ENCODE measurements at places on chromosomes 1 and 21.

DNA sequence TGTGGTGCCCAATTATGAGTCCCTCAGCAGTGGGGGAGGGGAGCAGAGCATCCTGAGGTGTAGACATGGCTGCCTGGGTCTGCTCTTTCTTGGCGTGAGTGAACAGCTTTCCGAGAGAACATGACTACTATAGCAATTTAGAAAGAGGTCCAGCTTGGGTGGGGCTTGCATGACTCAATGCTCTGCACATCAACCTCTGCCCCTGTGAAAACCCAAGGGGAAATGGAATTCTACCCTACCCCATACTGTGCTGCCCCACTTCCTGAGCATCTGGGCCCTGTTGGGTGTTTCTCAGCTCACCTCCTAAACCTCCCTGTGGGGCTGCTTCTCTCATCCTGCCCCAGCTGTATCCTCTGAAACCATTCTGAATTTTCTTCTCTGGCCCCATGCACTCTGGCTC is 8.2 kb upstream of the AZIN2 start:
- no peaks in the 10 kb centered on the region for H3K4me1 ChIP-seq
- H3K27ac ChIP-seq: no peak overlapping the region
- H3K4me3 ChIP-seq: no peak overlapping the region
- no peaks in the 10 kb centered on the region for H3K36me3 ChIP-seq
- no peak for DNase-seq

- H3K4me1 ChIP-seq: no peaks in the 10 kb centered on the region
- H3K4me3 ChIP-seq: no peak overlapping the region
- H3K36me3 ChIP-seq: no peaks in the 10 kb centered on the region
- DNase-seq: no peak
Measured at GRCh38 chr1:233597489-233597901, 16.4 kb upstream of the KCNK1 start.

DNA sequence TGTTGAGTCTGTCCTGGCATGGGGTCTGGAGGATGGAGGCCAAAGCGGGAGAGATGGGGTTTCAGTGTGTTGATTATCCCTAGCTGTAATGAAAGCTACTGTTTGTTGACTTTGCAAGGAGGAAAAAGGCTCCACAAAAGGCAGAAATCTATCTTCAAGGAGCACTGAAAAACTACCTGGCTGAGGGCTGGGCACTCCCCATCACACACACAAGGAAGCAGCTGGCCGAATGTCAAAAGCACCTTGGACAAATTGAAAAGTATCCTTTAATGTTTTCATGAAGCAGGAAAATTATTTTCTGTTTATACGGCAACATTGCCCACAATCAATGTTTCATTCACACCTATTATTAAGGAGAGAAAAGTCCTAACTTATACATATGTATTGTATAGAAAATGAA is 27.8 kb upstream of the PWP2 start:
- no peak for DNase-seq
- no peaks in the 10 kb centered on the region for H3K27me3 ChIP-seq
- no peaks in the 10 kb centered on the region for H3K4me1 ChIP-seq
- no peak overlapping the region for H3K27ac ChIP-seq
- peaks cover 91% of the 10 kb centered on the region for H3K36me3 ChIP-seq
- H3K4me3 ChIP-seq: no peak overlapping the region

DNA sequence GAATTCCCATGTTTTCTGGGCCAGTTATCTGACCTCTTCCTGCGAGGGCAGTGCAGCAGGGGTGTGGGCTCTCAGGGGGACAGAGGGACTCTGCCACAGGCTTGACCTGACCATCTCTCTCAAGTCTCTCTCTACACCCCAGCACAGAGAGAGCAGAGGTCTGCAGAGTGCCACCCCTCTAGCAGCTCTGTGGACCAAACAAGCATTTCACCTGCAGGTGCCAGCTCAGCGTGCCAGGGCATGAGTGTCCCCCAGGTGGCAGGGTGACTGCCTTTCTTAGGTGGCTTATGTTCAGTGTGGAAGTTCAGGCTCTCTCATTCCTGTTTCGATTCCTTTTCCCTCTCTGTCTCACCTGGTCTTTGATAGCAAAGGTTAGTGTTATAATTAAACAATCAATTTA is 191.3 kb downstream of the CACNA1E start:
- DNase-seq: no peak
- H3K36me3 ChIP-seq: no peaks in the 10 kb centered on the region
- no peak overlapping the region for H3K4me3 ChIP-seq
- H3K4me1 ChIP-seq: no peaks in the 10 kb centered on the region
- no peak overlapping the region for H3K27ac ChIP-seq
- H3K27me3 ChIP-seq: no peaks in the 10 kb centered on the region

DNA sequence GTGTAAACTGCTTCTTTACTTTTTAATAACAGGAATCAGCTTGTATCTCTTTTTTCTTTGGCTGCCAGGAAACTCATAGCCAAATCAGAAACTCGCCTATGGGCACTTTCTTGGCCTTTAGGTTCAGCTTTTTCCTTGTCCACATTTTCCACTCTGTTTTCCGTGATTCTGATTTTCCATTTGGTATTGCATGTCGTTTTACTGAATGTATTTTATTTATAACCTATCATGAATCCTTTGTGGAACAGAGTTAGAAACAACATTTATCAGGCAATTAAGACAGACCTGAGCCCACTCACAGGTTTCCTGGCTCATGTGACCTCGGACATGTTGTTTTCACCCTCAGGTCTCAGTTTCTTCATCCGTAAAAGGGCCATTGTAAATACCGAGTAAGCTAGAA is 5.3 kb upstream of the ECE1 start:
- H3K27ac ChIP-seq: no peak overlapping the region
- no peaks in the 10 kb centered on the region for H3K4me1 ChIP-seq
- no peak for DNase-seq
- H3K4me3 ChIP-seq: no peak overlapping the region

DNA sequence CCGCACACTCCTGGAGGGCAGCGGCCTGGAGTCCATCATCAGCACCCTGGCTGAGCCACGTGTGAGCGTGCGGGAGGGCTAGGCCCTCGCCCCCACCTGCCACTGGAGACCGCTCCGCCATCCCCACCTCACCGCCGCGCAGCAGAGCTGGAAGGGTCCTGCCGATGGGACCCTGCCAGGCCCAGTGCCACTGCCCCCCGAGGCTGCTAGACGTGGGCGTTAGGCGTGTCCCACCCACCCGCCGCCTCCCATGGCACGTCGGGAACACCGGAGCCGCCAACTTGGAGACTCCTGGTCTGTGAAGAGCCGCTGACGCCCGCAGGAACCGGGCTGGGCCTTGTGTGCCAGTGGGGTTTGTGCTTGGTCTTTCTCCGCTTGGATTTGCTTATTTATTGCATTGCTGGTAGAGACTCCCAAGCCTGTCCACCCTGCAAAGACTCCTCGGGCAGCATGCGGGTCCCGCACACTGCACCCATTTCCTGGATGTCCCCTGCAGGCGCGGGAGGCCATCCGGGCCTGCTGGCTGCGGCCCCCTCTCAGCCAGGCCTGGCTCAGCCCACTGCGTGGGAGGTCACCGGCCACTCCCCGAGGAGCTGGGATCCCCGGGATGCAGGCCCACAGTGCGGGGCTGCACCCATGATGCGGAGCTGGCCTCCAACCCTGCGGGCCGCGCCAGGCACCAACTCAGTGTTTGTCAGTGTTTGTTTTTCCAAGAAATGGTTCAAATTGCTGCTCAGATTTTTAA is 6.0 kb downstream of the LY9 start:
- H3K4me1 ChIP-seq: no peaks in the 10 kb centered on the region
- no peaks in the 10 kb centered on the region for H3K36me3 ChIP-seq
- no peak overlapping the region for H3K4me3 ChIP-seq
- H3K27me3 ChIP-seq: no peaks in the 10 kb centered on the region
- DNase-seq: no peak
- no peak overlapping the region for H3K27ac ChIP-seq

GRCh38 chr1:64195081-64195395 is 8.4 kb upstream of the UBE2U start:
- no peak overlapping the region for H3K27ac ChIP-seq
- H3K36me3 ChIP-seq: no peaks in the 10 kb centered on the region
- no peak overlapping the region for H3K4me3 ChIP-seq
- no peaks in the 10 kb centered on the region for H3K27me3 ChIP-seq
- DNase-seq: no peak

GRCh38 chr1:173329726-173330125 is 122.6 kb upstream of the TNFSF4 start:
- no peaks in the 10 kb centered on the region for H3K4me1 ChIP-seq
- no peaks in the 10 kb centered on the region for H3K27me3 ChIP-seq
- H3K36me3 ChIP-seq: no peaks in the 10 kb centered on the region
- H3K27ac ChIP-seq: no peak overlapping the region
- H3K4me3 ChIP-seq: no peak overlapping the region

Measured in right lobe of liver (tissue), 6 donors.